ENCODE measurements at places on chromosomes 2 and 18.

DNA sequence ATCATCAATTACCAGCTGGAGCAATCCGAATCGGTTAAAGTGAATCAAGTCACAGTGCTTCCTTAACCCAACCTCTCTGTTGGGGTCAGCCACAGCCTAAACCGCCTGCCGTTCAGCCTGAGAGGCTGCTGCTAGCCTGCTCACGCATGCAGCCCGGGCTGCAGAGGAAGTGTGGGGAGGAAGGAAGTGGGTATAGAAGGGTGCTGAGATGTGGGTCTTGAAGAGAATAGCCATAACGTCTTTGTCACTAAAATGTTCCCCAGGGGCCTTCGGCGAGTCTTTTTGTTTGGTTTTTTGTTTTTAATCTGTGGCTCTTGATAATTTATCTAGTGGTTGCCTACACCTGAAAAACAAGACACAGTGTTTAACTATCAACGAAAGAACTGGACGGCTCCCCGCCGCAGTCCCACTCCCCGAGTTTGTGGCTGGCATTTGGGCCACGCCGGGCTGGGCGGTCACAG is 496 bp upstream of the ITGA4 start:
- no peak for DNase-seq

DNA sequence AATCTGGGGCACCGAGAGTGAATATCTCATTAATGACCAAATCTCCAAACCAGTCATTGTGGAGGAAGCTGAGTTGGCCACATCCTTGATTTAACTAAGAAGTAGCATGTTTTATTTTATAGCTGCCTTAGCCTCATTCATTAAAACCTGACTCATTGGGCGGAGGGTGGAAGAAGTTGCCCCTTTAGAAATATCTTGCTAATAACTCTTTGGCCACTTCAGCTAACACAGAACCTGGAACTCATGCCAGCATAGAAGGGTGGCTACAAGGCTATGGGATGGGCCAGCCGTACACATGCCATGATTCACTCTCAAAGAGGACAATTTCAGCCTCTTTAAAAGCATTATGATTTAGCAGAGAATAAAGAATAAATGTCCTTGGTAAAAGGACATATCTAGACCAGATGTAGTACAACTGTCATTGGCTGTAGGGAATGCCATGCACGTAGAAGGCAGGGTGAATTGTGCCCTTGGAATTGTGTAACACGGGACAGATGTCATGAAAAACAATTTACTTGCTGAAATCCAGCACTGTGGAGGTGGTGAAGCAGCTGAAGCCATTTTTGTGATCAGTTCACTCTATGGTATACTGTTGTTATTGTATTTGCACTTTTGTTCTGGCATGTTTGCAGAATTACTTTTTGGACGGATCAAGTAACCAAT is 330.0 kb downstream of the PLCL1 start:
- DNase-seq, result no peak

DNA sequence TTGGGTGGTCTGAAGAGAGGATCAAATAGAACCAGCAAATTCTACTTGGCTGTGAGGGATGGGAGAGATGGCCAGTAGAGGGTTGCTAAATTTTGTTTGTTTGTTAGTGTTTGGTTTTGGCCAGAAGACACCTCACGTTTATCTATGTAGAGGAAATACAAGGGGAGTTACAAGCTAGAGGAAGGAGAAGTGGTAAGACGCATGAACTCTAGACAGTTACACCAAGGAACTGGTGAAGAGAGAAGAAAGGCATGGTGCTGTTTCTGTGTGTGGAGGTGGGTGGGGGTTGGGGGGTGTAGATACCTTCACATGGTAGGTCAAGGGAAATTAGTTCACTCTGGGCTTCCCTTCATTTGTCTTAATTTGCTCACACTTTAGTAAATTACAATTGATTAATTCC is 25.6 kb downstream of the RASGRP3 start:
- DNase-seq, result no peak

DNA sequence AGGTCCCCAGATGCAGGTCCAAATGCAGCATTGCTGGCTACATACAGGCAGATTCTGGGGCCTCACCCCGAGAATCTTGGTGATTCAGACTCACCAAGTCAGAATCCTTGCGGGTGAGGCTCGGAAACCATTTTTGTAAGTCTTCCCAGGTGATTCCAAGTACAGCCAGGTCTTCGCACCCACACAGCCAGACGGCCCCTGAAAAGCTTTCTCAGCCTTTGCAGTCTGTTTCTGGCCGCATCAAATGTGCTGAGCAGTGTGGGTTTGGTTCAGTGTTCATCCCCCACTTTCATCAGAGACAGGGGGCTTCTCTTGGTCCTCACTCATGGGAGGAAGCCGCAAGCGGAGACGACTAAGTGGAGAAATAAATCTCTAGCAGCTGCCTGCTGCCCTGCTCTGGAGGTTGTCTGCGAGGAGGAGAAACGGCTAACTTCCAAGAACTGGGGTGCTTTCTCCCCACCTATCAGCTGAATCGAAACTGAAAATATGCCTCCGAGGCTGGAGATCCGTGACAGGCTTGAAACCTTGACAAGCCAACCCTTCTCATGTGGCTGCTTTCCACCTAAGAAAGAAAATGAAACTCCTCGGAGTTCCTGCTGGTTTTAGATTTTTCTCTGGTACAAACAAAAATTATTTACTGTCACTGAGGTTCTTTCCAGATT is 8.9 kb upstream of the TMEM185B start:
- no peak for DNase-seq

- no peak for DNase-seq
These were observed 29.3 kb upstream of the MMADHC start for GRCh38 chr2:149616681-149617456.

DNA sequence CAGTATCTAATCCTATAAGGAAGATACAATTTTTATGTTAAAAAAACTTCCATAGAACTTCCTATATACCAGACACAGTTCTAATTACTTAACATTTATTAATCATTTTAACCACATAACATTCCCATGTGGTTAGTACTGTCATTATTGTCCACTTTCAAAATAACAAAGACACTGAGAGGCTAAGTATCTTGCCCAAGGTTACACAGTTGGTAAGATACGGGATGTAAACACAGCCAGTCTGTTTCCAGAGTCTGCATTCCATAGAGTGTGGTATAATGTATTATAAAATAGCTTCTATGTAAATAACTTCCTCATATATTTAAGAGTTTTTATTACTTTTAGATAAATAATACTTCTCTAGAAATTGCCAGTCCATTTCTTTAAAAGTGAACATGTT is 383.3 kb upstream of the ETAA1 start:
- DNase-seq, result no peak

GRCh38 chr2:241719093-241719492 is 15.3 kb upstream of the D2HGDH start:
- no peak for DNase-seq

- DNase-seq, result no peak
These were observed 105.1 kb downstream of the SLC8A1 start for GRCh38 chr2:40346535-40347354.

GRCh38 chr2:199624958-199625357 is 167.2 kb upstream of the SATB2 start:
- no peak for DNase-seq

- DNase-seq, result no peak
These were observed 58.4 kb downstream of the TCF4 start for GRCh38 chr18:55529581-55529980.

DNA sequence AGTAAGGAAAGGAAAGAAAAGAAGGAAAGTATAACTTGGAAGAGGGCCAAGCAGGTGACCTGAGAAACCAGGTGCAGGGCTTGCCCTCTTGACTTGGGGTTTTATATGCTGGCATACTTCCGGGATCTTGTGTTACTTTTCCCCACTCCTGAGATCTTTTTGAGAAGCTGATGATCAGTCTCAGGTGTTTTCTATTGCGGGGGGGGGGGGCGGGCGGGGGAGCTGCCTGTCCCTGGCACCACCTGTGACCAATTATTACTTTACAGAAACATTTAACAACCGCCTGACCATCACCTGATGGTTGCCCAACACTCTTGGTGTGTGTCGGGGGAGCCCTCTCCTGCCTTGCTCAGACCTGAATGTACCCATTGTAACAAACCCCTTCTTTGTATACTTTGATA is 6.9 kb upstream of the CASP10 start:
- DNase-seq, result peak; percentile 6

GRCh38 chr2:3001615-3002560 is 375.7 kb downstream of the EIPR1 start:
- DNase-seq, result no peak

- DNase-seq, result no peak
These were observed 56.2 kb downstream of the UXS1 start for GRCh38 chr2:106137731-106138521.

DNA sequence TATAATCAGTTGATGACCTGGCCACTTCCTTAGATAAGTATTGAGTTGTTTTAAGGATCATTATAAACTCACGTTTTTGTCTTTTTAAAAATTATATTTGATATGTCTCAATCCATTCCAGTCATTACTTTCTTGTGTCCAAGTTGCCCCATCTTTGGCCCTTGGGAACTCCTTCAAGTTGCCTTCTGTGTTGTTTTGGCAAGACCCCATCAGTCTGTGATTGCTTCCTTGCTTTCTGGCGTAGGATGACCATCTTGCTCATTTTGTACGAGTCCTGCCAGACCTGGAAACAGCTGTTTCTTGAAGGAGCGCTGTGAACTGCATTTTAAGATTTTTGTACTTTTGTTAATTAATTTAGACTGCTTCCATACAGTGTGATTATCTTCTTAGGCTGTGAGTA is 68.9 kb upstream of the ITM2C start:
- no peak for DNase-seq

- no peak for DNase-seq
These were observed 50.6 kb upstream of the RMDN2 start for GRCh38 chr2:37874470-37874869.

GRCh38 chr2:127047054-127047453 is 59.9 kb downstream of the BIN1 start:
- DNase-seq, result no peak

DNA sequence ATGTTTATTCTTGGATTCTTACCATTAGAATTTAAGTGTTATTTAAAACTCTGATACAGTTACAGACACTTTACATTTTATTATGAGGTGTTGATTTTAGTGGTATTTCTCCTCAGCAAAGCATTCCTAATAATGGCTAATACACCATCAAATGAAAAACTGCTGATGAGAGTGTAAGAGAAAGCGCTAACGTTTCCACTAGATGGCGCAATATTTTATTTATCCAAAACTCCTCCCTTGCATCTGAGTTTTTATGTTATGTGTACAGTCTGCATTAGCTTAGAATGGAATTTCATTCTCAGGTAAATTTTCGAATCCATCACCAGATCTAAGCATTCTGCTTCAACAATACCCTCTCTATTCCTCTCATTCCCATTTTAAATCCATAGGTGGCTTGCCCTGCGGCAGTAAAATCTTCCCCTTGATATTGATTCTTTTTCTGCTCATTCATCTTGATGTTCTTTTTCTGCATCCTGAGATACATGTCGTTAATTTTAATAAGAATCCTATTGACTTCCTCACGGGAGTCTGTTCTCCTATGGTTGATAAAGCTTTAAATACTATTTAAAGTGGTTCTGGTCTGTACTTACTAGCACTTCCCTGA is 53.9 kb downstream of the PRKRA start:
- DNase-seq, result peak; percentile 34

GRCh38 chr18:79485788-79486355 is 90.1 kb downstream of the NFATC1 start:
- no peak for DNase-seq

- DNase-seq, result no peak
These were observed 5.5 kb upstream of the SCYGR5 start for GRCh38 chr2:227661025-227661649.

Data from NCI-H1105 (cell line).